ENCODE measurements at places on chromosomes 3 and 15. TPM values are rescaled to one million over a fixed set of nuclear protein-coding genes. Genes with fewer than 3 reads are reported as not detected.

GRM7 gene
- 0.68 TPM for total RNA-seq

SEMA5B gene
- total RNA-seq = 0.14 TPM

STX19 gene
- total RNA-seq = not detected

SRGAP3 gene
- 2.6 TPM for total RNA-seq

- no peaks in the 10 kb centered on the region for H3K27me3 ChIP-seq
- DNase-seq = no peak
- no peak overlapping the region for H3K4me3 ChIP-seq
These were observed 27.6 kb upstream of the TOP2B start for GRCh38 chr3:25692341-25692740.

DNA sequence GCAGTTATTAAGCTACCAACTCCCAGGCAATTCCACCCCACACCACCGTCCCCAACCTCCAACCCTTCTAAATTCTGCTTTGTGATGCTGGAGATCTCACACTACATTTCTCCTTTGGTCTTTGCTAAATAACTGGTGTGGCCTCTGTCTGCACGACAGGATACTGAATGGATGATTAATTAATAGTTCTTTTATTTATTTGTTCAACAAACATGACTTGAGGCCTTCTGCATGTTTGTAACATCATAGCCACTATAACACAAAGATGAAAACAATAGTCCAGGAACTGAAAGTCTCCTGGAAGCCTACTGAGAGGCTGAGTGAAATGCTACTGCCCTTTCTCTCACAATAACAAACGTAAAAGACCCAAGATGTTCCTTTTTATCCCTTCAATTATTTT is 609.5 kb upstream of the UBE2E2 start:
- no peak for DNase-seq
- H3K4me1 ChIP-seq = no peaks in the 10 kb centered on the region

GRCh38 chr3:109131276-109131675 is 5.2 kb upstream of the C3orf85 start:
- DNase-seq = no peak
- H3K4me1 ChIP-seq = no peaks in the 10 kb centered on the region
- H3K36me3 ChIP-seq = no peaks in the 10 kb centered on the region
- no peak overlapping the region for H3K27ac ChIP-seq

DNA sequence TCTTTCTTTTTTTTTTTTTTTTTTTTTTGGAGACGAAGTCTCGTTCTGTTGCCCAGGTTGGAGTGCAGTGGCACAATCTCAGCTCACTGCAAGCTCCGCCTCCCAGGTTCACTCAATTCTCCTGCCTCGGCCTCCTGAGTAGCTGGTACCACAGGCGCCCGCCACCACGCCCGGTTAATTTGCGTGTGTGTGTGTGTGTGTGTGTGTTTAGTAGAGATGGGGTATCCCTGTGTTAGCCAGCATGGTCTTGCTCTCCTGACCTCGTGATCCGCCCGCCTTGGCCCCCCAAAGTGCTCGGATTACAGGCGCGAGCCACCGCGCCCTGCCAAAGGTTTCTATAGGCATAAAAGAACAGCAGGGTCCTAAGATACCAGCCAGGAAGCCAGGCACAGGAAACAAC is 261.0 kb upstream of the CCDC54 start:
- H3K4me3 ChIP-seq = no peak overlapping the region
- H3K36me3 ChIP-seq = no peaks in the 10 kb centered on the region
- no peaks in the 10 kb centered on the region for H3K27me3 ChIP-seq
- peaks cover 15% of the 10 kb centered on the region for H3K4me1 ChIP-seq
- H3K27ac ChIP-seq = no peak overlapping the region

- no peak overlapping the region for H3K27ac ChIP-seq
- H3K36me3 ChIP-seq = no peaks in the 10 kb centered on the region
- no peak for DNase-seq
- no peak overlapping the region for H3K4me3 ChIP-seq
- peaks cover 9% of the 10 kb centered on the region for H3K4me1 ChIP-seq
These were observed 265.0 kb upstream of the AZI2 start for GRCh38 chr3:28613511-28614106.

- H3K27me3 ChIP-seq = no peaks in the 10 kb centered on the region
- no peak for DNase-seq
- peaks cover 9% of the 10 kb centered on the region for H3K4me1 ChIP-seq
- no peaks in the 10 kb centered on the region for H3K36me3 ChIP-seq
- H3K4me3 ChIP-seq = no peak overlapping the region
- H3K27ac ChIP-seq = no peak overlapping the region
These were observed 22.8 kb upstream of the FLNB start for GRCh38 chr3:57985176-57985983.

DNA sequence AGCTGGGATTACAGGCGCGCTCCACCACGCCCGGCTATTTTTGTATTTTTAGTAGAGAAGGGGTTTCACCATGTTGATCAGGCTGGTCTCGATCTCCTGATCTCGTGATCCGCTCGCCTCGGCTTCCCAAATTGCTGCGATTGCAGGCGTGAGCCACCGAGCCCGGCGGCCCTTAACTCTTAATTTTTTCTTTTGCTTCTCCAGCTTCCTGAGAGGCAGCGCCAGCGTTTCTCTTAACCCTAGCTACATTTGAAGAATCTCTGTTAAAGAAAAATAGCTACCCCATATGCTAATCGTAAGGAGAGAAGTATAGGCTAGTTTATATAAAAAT is 465 bp upstream of the GK5 start:
- no peak for DNase-seq
- peak overlapping the region; percentile 93 for H3K27ac ChIP-seq
- H3K4me3 ChIP-seq = peak overlapping the region; percentile 98
- peaks cover 30% of the 10 kb centered on the region for H3K4me1 ChIP-seq
- H3K36me3 ChIP-seq = no peaks in the 10 kb centered on the region

DNA sequence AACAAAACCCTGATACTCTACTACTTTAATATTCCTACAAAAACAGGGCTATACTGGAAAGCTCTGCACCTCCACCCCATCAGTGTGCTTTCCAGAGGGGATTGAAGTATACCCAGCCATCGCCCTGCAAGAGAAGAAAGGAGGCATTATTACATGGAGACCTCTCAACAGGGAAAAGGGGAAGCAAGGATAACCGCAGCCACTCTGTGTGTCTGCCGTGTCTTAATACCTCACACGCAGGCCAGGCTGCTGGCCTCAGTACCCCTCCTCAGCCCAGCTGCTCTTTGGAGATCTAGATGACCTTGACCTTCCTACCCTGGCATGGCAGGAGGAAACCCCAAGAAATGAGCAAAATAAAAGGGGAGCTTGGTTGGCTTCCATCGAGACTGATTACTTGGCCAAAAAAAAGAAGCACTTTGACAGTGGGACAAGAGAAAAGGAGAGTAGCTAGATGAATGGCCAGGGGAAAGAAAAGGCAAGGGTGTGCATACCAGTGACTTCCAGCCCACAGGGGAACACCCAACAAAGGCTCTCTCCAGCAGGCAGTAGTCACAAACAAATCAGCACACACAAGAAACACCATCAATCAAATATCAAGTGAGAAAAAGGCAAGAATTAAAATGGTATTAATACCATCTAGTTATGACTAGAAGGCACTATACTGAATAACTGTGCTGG is 129.4 kb downstream of the STT3B start:
- H3K36me3 ChIP-seq = no peaks in the 10 kb centered on the region
- DNase-seq = no peak
- H3K4me3 ChIP-seq = no peak overlapping the region
- H3K27me3 ChIP-seq = no peaks in the 10 kb centered on the region

DNA sequence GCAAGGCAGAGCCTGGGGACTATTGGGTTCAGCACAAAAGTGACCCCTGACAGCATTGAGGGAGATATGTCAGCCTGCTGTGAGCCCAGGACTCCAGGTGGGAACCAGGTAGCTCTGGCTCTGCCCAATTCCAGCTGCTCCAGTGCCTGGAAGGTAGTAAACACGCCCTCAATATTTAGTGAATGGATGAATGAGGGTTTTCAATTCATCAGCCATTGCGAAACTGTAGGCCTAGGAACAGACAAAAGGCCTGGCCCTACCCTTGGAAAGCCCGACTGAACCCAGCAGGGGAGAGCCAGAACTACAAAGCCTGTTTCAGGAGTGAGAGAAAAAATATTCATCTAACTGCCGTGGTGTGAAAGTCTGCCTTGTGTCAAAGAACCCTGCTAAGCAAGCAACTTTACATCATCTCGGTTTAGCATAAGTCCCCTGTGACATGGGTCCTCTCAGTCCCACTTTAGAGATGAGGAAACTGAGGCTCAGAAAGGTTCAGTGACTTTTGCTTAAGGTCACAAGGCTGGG is 8.1 kb upstream of the CSK start:
- H3K4me3 ChIP-seq = no peak overlapping the region
- no peaks in the 10 kb centered on the region for H3K27me3 ChIP-seq
- no peak for DNase-seq
- H3K36me3 ChIP-seq = no peaks in the 10 kb centered on the region
- H3K27ac ChIP-seq = no peak overlapping the region
- peaks cover 8% of the 10 kb centered on the region for H3K4me1 ChIP-seq

GRCh38 chr3:42673082-42673481 is 12.3 kb upstream of the KLHL40 start:
- no peak for DNase-seq
- H3K27me3 ChIP-seq = no peaks in the 10 kb centered on the region
- H3K4me3 ChIP-seq = no peak overlapping the region
- H3K36me3 ChIP-seq = no peaks in the 10 kb centered on the region
- peaks cover 2% of the 10 kb centered on the region for H3K4me1 ChIP-seq

DNA sequence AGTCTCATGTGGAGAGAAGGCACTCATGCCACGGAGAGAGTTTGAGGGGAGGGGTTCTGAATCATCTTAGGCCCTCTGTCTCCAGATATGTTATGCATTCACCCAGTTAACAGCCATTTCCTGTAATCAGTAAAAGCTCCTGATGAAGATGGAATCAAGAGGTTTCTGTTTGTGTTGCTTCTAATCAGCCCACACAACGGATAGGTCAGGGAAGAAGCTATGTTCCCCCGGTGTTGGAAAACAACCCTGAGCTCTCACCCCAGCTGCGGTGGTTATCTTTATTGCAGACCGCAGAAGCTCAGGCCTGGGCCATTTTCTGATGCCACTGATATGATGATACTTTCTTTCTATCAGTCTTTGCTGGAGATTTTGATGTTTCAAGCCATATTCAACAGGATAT is 338.5 kb upstream of the ONECUT1 start:
- H3K4me1 ChIP-seq = no peaks in the 10 kb centered on the region
- no peak for DNase-seq
- H3K27me3 ChIP-seq = no peaks in the 10 kb centered on the region
- no peaks in the 10 kb centered on the region for H3K36me3 ChIP-seq

- DNase-seq = no peak
- no peaks in the 10 kb centered on the region for H3K27me3 ChIP-seq
- H3K27ac ChIP-seq = no peak overlapping the region
- H3K4me3 ChIP-seq = no peak overlapping the region
These were observed 54.5 kb downstream of the ATR start for GRCh38 chr3:142523921-142524566.
